ENCODE measurements at places on chromosomes 6 and 20.

- DNase-seq: no peak
Observed at GRCh38 chr6:25623879-25624278, 28.1 kb upstream of the SCGN start.

GRCh38 chr20:1722513-1723050, 65.0 kb upstream of the SIRPG start:
- DNase-seq: no peak

DNA sequence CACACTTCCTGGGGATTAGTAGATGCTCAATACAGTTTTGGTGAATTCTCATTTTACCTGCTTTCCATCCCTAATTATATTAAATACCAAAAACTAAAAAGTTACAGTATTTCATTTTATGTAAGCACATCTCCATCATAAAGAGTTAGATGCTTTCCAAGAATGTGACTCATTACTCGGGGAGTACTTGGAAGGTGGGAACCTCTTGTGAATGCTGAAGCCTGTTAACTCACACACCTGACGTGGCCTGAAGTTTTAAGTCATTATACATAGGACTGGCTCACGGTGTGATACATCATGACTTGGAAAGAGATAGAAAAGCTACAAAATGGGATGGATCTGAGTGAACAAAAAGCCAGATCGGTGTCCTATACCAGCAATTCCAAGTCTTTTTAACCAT, 2.2 kb upstream of the OSER1 start:
- no peak for DNase-seq

- DNase-seq: no peak
Observed at GRCh38 chr6:169185692-169186485, 67.8 kb downstream of the THBS2 start.

DNA sequence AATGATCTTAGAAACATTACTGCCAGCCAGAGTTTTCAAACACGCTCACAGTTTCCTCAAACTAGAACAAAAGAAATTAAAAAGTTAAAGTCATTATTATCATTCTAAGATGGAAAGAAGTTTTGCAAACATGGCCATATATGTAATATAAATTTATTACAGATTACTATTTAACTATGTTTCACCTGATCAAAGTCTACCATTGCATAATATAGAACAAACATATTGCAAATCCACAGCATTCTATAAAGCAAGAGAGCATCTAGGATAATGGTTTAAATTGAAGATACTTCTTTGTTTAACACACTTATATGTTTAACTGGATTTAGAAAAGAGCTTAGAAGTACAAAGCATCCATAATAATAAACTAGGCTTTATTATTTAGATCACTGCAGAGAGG, 26.2 kb upstream of the DCBLD1 start:
- no peak for DNase-seq

GRCh38 chr6:143149771-143150170, 89.1 kb downstream of the AIG1 start:
- DNase-seq: no peak

DNA sequence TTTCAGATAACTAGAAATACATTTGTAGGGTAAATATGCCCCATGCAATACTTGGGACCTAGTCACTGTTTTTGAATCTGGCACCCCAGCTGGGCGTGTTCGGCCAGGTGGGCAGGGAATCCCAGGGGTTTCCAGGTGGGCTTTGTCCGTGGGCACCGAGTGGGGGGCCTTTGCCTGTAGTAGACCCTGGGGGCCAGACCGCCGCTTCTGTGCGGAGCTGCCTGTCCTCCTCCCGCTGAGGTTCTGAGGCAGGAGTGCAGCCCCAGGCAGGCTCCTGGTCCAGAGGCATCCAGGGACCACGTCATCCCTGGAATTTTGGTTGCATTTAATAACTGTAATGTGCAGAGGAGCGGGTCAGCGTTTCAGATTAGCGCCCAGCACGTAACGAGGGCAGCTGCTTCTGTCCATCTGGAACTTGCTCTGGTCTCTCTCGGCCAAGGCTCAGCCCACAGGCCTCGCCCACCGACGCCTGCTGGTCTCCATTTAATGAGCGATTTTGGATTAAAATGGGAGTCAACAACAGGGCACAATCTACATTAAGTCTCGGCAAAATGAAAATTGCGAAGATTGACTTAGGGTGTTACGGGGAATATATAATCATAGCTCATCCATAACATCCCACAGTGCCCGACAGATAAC, 12.8 kb downstream of the BHLHE23 start:
- no peak for DNase-seq

DNA sequence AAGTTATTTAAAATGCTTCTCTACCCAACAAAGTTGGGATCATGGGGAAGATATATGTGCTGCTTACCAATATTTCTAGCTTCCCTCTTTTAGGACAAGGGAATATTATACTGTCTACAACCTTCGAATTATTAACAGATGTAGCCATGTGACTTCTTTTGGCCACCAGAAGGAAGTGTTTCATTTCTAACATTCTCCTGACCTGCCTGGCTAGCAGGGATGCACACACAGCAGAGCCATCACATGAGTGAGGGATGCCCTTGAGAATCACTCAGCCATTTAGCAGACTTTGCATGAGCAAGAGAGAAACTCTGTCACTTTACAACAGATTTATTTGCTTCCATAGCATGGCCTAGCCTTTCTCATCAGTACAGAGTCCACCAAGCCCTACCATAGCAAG, 230.7 kb upstream of the MARCKS start:
- DNase-seq: no peak

DNA sequence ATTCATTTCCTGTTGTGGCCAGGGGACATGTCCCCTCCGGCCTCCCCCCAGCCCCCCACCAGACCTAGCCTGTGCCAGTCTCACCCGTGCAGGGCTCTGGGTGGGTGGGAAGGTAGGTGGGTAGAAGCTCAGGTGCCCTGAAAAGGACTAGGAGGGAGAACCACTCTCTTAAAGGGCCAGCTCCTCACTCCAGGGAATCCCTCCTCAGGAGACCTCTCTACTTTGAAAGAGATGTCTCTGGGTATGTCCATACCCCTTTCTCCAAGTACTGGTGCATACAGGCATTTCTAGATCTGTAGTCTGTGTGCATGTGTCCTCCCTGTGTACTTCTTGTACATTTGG, 60.8 kb upstream of the EPB41L1 start:
- no peak for DNase-seq

DNA sequence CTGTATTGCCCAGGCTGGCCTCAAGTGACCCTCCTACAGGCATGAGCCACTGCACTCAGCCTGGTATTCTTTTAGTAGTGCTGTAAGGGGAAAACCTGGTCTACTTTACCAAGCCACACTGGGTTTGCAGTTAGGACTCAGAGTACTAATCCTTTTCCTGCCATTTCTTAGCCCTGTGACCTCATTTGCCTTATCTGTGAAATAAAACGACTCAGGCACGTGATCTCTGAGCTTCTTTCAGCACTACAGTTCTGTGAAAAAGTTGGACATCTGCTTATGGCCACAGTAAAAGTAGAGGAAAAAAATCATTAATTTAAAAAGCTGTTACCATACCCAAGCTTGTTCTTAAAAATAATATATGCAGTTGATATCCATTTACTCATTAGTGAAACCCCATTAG, 1007.5 kb downstream of the KIF16B start:
- no peak for DNase-seq

GRCh38 chr6:35014341-35014740, 125.3 kb downstream of the ANKS1A start:
- no peak for DNase-seq

GRCh38 chr6:122969999-122970533, 26.0 kb upstream of the CLVS2 start:
- DNase-seq: no peak

DNA sequence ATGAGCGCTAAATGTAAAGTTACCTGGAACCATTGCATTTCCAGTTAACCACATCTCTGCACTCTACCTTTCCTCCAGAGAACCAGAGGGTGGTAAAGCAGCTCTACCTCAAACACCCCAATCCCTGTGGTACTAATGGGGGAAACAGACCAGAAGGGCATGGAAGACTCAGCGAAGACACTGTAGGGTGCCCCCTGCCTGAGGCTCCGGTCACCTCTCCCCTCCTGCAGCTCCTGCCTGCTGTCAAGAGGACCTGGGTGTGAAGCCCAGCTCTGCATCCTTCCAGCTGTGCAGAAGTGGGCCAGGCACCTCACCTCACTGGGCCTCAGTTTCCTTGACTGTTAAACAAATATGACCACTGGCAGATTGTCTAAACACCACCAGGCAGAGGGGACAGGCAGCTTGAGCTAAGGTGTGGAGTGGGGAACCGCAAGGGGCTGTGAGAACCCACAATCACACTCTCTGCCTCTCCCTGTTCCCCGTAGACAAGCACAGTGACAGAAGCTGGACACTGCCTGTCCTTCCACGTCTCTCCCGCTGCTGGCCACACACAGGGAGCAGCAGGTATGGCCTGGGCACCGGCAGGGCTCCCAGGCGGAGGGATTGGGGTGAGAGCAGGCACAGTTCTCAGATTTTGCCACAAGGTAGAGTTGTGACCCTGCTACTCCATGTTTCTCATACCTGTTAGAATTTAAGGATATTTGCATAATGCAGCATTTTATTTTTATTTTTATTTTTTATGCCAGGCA, 9.1 kb upstream of the BPIFA2 start:
- no peak for DNase-seq

DNA sequence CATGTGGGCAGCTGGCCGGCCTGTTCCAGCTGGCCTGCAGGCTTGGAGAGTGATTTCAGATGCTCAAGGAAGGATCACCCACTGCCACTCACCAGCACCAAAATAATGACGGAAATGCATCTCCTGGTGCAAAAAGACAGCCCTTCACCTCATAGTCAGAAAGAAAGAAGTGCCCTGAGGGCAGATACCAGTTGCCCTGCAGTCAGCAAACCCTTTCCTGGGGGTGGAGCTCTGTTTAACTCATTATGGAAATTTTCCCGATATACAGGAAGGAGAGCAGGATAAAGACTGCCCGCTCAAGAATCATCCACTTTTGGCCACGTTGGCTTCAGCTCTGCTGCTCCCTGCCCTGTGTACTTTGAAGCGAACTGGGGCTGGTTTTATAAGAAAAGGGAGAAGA, 127.9 kb downstream of the GRM4 start:
- DNase-seq: no peak

DNA sequence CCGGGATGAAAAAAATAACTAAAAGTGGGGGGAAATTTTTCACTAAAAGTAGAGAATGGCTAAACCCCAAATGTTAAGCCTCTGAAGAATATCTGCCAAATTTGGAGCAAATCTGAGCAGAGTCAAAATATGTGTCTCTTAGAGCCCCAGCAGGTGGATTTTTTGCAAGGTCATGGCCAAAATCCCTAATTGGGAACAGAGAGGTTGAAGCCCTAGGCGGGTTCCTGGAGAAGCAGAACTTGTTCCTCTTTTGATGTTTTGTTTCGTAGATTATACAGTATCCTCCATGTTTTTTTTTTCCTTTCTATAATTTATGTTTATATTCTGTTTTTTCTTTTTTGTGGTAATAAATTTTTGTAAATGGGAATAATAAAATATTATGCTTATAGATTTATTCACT, 94.4 kb downstream of the PLCB4 start:
- DNase-seq: no peak

GRCh38 chr6:145277358-145278086, 457.8 kb downstream of the EPM2A start:
- no peak for DNase-seq

DNA sequence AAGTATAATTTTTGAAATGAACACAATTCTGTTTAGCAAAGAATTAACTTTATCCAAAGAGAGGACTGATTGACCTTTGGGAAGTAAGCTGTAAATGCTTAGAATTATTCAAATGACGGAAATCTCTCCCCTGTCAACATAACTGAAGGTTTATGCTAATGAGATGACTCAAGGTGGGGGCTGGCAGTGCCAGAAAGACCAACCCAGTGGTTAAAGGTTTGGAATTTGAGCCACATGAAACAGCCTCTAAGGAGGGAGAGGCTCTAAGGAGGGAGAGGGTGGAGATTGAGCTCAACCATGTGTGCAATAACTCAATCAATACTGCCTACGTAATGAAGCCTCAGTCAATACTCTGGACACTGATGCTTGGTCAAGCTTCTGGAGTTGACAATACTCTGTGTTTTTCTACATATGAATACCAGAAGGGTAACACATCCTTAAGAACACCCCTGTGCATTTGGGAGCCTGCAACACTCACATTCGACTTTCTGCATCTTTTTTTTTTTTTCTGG, 123.4 kb upstream of the TENT5A start:
- no peak for DNase-seq

Data from activated CD4-positive, alpha-beta T cell treated with anti-CD3 and anti-CD28 coated beads, Interleukin-10, Interleukin-2, amounts not matched to agents 100 ng/mL and 50 ng/mL, durations not matched to agents 16 hours and 8 hours (primary cell).